ENCODE measurements at places on chromosomes 2 and 18.

DNA sequence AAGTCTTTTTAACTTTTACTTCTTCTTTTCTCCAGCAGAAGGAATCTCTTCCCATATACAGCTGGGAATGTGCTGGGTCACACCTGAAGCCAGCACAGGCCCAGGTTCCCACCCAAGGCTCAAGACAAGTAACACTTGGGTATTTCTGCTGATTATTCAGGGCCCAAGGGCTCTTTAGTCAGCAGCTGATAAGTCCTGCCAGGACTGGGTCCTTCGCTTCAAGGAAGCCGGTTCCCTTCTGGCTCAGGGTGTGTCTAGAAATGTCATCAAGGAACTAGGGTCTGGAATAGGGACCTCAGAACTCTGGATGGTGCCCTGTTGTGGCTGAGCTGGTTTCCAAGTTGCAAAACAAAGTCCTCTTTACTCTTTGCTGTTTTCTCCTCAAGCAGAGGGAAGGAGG lies 27.0 kb upstream of the SERPINB2 start:
- no peak for DNase-seq

- DNase-seq, result no peak
These were observed 609 bp downstream of the TPGS2 start for GRCh38 chr18:36828157-36828629.

GRCh38 chr2:72993933-72994280 lies 76.6 kb downstream of the EMX1 start:
- no peak for DNase-seq

DNA sequence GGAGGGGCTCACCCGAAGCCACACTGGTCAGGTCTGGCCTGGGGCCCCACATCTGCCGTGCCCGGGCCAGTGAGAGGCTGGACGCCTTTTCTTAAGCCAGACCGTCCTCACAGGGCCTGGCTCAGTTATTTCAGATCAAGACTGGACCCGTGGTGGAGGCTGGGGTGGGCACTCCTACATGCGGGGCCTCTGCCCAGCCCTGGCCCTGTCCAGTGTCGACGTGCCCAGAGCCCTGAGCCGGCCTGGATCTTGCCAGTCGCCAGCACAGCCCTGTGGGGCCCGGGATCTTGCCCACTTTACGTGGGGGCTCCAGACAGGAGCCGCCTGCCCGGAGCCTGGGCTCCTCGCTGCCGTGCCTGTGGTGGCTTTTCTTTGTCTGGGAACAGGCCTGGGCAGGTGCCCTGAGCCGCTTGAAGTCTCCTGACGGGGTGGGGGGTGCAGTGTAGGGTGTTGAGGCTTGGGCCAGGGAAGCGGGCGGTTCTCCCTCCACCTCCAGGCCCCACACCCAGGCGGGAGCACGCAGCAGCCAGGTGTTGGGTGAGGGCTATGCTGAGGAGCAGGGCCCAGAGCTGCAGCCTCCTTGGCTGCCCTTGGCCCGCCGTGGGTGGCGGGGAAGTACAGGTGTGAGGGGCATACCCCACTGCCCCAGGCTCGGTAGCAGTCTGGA lies 6.0 kb downstream of the GPC1 start:
- DNase-seq, result no peak

- DNase-seq, result no peak
These were observed 18.5 kb downstream of the KCMF1 start for GRCh38 chr2:84989422-84989821.

DNA sequence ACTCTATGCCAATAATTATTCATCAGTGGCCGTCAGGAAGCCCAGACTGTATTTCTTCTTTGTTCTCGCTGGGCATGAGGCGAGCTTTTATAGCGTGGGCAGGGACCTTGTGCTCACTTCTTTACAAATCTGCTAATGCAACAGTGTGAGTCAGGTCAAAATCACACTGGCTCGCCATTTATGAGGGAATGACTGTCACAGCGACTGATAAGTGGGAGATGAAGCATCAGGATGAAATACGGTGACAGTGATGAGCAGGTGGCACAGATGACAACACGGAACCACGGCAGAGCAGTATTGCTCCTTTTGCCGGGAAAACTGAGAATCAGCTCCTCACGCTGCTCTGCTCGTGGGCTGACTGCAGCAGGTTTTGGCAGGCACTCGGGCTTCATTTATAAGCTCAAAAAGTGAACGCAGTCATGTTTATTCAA lies 20.5 kb downstream of the TYMS start:
- DNase-seq, result no peak

DNA sequence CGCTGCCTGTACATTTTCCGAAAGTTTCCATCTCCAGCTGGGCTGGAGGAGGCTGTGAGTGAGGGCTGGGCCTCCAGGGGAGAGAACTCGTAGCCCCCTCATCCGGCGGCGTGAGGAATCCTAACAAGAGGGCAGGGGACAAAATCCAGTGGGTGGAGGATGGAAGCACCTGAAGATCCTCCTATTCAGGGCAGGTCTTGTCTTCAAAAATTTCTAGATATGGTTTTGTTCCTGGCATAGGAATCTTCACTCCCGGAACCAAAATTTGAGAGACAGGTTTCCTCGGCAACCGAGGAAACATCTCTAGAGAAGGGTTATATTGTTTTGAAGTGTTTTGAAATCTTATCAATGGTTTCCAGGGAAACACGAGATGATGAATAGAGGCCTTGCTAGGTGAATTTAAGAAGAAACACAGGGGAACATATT lies 136.7 kb downstream of the SH3BP4 start:
- DNase-seq, result no peak

DNA sequence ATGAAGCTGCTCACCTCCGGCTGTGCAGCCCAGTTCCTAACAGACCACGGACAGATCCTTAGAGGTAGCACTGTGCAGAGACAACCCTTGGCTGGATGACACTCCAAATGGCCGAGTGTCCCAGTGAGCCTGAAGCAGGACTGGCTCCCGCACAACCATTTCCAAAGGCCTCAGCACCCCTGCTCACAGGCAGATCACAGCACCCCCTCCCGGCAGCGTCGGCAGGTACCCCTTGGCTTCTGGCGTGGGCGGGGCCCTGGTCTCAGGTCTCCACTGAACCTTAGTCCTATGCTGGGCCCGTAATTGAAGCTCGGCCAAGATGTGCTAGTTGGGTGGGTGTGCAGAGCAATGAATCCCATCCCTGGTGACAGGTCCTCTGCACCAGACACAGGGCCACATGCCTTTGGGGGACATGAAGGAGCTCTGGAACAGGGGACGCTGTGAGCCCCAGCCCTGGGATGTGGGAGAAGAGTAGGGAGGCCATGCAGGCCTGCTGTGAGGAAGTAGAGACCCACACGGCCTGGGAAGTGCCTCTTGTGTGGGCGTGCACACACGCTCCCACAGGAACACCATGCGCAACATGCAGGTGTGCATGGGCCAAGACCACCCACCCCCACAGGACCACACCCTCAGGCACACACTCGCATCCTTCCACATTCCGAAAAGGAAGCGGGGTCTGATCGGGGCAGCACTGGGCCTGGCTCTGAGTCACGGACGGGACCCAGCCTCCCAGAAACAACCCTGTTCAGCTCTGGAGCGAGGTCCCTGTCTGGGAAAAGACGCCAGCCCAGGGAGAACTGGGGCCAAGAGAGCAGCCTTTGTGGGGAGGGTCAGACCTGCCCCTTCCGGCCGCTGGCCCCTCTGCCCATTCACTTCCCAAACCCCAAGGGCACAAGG lies 2.8 kb downstream of the DUSP2 start:
- peak; percentile 61 for DNase-seq

- no peak for DNase-seq
These were observed 116.8 kb upstream of the RAB6C start for GRCh38 chr2:129862668-129863067.

DNA sequence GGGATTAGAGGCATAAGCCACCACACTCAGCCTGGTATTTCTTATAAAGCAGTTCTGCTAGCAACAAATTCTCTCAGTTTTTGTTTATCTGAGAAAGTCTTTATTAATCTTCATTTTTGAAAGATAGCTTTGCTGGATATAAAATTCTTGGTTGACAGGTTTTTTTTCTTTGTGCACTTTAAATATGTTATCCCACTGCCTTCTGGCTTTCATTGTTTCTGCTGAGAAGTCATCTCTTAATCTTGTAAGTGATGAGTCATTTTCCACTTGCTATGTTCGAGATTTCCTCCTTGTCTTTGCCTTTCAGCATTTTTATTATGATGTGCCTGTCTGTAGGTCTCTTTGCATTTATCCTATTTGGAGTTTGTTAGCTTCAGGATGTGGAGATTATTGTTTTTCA lies 5.9 kb upstream of the ELAC1 start:
- DNase-seq, result no peak

DNA sequence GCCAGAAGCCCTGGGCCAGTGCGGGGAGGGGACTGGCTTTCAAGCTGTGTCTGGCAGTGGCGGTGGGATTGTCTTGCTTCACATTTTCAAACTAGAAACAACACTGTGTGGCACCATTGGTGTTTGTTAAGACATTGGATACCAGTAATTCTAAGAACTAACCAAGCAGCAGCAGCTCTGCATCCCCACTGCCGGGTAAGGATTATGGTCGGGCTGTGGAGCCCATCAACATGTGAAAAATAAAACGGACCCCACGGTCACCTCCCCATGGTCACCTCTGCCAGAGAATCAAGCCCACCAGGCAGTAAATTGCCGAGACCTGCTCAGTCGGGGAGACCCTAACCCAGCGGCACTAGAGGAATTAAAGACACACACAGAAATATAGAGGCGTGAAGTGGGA lies 65.3 kb downstream of the C18orf63 start:
- DNase-seq, result no peak

DNA sequence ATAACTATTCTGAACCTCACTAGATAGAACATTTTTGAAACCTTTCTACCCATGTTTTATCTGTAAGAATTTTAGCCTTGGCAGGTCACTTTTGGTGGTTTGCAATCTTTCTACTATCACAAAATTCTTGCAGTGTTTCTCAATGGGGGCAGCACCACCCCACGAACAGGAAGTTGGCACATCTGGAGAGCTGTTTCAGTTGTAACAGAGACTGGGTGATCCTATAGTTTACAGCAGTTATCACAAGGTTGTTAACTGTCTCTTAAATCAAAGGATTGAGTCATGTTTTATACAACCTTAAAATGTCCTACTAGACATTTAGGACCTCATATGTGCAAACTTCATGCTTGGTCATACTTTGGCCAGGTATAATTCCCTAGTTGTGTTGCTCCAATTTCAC lies 829.2 kb downstream of the ERBB4 start:
- no peak for DNase-seq

- no peak for DNase-seq
These were observed 293.7 kb upstream of the RND3 start for GRCh38 chr2:150781142-150781541.

GRCh38 chr2:20585359-20585709 lies 65.6 kb downstream of the HS1BP3 start:
- DNase-seq, result no peak

- DNase-seq, result no peak
These were observed 70.9 kb upstream of the HS6ST1 start for GRCh38 chr2:128389388-128390086.
